Heart left ventricle (tissue), 16 donors: ENCODE measurements at places on chromosomes 12 and 14.

- DNase-seq = peak; percentile 56
These were observed 63.8 kb upstream of the ACTN1 start for GRCh38 chr14:69042787-69043444.

DNA sequence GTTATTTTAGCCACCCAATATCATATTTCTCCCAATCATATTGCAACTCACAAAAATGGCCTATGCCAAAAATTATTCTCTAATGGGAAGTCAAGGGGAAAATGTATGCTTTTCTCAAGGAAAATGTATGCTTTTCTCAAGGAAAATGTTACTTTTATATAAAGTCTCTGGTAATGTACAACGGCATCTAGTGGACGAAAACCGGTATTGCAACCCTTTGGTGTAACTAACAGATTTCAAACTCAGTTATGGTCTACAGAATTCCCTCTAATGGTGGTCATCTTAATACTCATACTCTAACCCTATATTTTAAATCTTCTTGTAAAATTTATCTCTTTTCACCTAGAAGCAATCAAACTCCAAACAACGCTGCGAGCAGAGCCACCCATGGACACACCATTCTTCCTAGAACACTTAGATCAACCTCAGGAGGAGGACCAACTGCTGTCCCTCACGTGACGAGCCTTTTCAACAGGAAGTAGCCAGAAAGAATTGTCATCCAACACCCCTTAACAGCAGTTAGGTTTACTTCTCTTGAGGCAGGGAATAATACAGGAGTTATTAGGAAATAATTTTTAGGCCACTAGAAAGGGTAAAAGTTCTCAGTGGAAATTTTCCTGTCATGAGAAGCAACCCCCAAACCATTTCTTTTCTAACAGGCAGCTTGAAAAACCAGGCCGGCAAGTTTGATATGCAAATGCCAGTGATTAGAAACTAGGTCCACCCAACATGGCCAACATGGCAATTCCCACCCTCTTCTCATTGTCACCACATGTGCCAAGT, 20.1 kb downstream of the APOBEC1 start:
- no peak for DNase-seq

DNA sequence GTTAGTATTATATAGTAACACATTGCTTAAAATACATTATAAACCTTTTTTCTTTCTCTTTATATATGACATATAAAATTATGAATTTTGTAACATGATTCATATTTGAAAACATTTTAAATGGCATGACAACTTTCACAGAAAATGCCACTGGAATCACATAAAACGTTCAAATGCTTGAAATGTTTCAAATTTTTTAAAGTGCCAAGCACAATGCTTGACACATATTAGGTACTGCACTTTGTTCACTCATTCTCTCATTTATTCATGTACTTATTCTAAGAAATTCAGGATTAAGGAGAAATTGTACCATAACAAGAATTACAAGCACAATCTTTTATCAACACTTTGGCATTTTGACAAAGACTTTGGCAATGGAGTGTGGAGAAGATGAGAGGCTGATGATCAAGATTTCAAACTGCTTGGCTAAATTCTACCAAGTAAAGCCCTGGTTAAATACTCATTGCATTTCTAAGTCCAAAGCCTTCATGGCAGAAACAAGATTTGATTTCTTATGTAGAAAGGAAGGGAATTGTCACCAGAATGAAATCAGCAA, 232.2 kb downstream of the C12orf50 start:
- DNase-seq = no peak

GRCh38 chr12:97292588-97292987, 170.0 kb upstream of the RMST start:
- no peak for DNase-seq

GRCh38 chr14:104117341-104118005, 20.9 kb upstream of the KIF26A start:
- no peak for DNase-seq

- no peak for DNase-seq
These were observed 28.2 kb downstream of the KLRK1 start for GRCh38 chr12:10361622-10362021.

DNA sequence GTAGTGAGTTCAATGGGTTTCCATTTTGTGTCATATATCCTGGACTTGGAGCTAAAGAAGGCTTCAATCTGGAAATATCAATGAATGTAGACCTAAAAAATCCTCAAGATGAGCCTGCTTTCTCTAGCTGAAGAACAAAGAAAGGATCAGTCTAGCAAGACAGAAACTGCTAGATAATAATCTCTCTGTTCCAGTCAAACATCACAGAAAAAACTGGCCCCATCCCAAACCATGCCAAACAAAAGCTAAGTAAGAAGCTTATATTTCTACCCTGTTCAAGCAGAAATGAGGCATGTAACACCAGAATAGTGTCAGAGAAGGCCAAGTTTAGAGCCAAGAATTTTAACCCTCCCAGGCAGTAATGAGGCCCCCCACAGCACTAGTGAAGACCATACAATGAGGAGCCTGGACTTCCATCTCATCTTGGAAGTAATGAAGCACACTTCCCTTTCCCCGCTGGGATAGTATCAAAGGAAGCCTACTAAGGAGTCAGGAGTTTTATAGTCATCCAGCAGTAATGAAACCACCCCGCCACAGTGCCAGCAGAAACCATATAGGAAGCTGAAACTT, 95.8 kb downstream of the NELL2 start:
- no peak for DNase-seq
